ENCODE measurements at places on chromosomes 3 and 15. TPM values are rescaled to one million over a fixed set of nuclear protein-coding genes. Genes with fewer than 3 reads are reported as not detected.

GRCh38 chr15:69462030-69462492 is 9.4 kb downstream of the RPLP1 start:
- no peak for DNase-seq

- DNase-seq: no peak
Observed at GRCh38 chr15:40493089-40493840, 22.5 kb downstream of the CHST14 start.

NR2E3 gene
- 0.79 TPM for total RNA-seq

GRCh38 chr15:40958723-40959122 is 5.5 kb downstream of the CHAC1 start:
- DNase-seq: no peak

DNA sequence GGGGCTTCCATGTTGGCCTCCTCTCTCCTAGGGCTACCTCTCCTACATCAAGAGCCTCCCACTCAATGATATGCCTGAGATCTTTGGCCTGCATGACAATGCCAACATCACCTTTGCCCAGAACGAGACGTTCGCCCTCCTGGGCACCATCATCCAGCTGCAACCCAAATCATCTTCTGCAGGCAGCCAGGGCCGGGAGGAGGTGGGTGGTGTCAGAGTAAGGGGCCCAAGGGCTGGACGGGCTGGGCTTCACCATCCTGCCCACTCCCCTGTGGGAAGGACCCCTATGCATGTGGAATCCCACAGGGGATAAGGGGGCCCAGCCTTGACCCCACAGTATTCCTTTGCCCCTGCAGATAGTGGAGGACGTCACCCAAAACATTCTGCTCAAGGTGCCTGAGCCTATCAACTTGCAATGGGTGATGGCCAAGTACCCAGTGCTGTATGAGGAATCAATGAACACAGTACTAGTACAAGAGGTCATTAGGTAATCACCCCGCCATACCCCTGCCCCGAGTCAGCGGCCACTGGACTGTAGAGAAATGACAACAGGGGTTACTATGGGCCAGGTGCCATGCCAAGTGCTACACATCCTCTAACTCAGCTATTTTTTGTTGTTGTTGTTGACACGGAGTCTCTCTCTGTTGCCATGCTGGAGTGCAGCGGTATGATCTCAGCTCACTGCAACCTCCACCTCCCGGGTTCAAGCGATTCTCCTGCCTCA is 47.1 kb downstream of the SEMA3G start:
- no peak for DNase-seq

DNA sequence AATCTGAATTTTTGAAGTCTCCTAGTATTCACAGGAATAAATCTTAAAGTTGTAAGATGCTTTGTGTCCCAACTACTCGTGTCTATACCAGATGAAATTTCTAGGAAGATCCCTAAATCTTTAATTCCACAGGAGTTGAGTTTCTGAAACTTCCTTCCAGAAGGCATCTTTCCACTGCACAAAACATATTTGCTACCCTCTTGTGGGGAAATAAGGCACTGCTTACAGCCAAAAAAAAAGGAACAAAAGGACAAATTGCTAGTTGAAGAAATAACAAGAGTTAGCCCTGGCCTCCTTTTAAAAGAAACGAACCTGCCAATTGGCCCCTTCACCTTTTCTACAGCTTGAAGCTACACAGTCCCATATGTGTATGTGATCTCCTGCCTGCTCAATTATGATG is 54.0 kb downstream of the TAFA4 start:
- DNase-seq: no peak

KLHL40 gene
- total RNA-seq: 13.4 TPM
